ENCODE measurements at places on chromosomes 7 and 10. TPM values are rescaled to one million over a fixed set of nuclear protein-coding genes. Genes with fewer than 3 reads are reported as not detected.

The MCU gene
- 26.2 TPM for total RNA-seq

The NPTX2 gene
- total RNA-seq: 0.47 TPM

The GOT1 gene
- total RNA-seq: 61.2 TPM

The SLC29A3 gene
- 0.49 TPM for total RNA-seq

The KEL gene
- total RNA-seq: not detected

The POMZP3 gene
- 6.5 TPM for total RNA-seq

The PPP1R3C gene
- 7.0 TPM for total RNA-seq

The JAKMIP3 gene
- total RNA-seq: not detected

The PRR15 gene
- total RNA-seq: 6.3 TPM

The TMEM243 gene
- total RNA-seq: 31.5 TPM

The ZNF365 gene
- 1.5 TPM for total RNA-seq

The UPK3BL1 gene
- 6.0 TPM for total RNA-seq

The CSGALNACT2 gene
- 7.7 TPM for total RNA-seq

The CCDC146 gene
- total RNA-seq: 1.8 TPM

The RBP3 gene
- total RNA-seq: not detected

The ODAD2 gene
- 0.23 TPM for total RNA-seq

The LGI1 gene
- not detected for total RNA-seq

The RAPGEF5 gene
- 7.6 TPM for total RNA-seq

The MPP7 gene
- total RNA-seq: 3.8 TPM

The CALML5 gene
- not detected for total RNA-seq

The PAX4 gene
- total RNA-seq: not detected

The PRSS1 gene
- not detected for total RNA-seq

The IQUB gene
- total RNA-seq: not detected

All from hair follicular keratinocyte (primary cell).